Nephron progenitor cell (in vitro differentiated cells): ENCODE measurements at places on chromosomes 16 and 17.

DNA sequence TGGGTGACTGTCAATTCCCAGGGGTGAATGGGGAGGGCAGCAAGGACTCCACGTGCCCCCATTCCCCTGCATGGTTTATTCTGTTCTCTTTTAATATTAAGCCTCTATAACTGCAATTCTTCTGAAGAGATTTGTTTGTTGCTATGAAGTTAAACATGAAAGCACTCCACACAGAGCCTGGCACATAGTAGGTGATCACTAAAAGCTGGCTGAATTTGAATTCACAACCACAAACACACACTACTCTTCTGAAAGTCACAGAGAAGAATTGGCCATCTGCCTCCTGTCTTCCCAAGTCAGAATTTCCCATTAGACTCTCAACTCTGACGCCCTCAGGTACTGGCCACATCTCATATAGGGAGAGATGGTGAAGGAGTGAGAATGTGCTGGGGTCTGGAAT, 55.5 kb downstream of the COG7 start:
- no peak for DNase-seq

- no peak for DNase-seq
These were observed 26.8 kb upstream of the NKD1 start for GRCh38 chr16:50521246-50521900.

GRCh38 chr16:27322858-27323780, 9.3 kb downstream of the IL4R start:
- no peak for DNase-seq

GRCh38 chr16:50671644-50672260, 9.4 kb downstream of the SNX20 start:
- peak; percentile 38 for DNase-seq

DNA sequence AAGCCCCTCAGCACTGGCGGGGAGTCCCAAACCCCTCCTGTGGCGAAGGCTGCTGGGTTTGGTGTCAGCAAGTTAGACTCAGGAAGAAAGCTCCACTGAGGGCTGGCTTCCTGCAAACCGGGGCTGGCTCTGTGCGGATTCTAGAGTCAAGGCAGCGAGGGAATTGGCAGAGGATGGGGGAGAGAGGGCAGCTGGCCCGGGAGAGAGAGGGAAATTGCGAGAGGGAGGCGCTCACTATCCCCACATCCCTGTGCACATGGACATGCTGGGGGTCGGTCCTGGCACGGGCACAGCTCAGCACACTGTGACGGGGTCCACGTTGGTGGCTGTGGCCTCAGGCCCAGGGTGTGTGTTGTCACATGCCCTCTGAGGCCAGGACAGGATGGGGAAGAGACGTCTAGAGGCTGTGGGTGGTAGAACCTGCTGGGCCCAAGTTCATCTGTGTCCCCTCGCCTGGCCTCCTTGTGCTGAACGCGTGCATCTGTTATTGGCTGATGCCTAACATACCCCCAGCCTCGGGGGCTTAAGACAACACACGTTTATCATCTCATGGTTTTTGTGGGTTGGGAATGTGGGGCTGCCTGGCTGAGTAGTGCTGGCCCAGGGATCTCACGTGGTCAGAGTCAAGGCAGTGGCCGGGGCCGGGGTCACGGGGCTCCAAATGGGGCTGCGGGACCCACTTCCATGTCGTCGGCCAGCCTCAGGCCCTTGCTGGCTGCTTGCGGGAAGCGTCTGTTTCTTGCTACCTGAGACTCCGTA, 16.7 kb upstream of the JPH3 start:
- DNase-seq = no peak

- no peak for DNase-seq
These were observed 372.5 kb downstream of the SNX29 start for GRCh38 chr16:12348733-12349704.

DNA sequence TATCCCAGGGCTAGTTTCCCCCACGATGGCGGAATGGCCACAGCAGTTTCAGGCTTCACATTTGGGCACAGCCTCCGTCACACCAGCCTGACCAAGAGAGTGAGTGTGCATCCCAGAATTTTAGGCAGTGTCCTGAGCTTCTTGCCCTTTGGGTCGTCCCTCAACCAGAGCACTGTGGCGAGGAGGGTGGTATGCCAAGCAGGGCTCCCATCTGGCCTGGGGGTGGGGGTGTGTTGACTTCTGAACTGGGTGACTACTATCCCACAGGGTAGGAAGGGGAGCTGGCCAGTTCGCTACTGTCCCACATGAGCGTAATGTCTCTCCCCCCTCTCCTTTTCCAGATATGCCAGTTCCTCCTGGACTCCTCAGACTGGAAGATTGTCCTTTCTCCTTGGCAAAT, 16.1 kb downstream of the USP10 start:
- DNase-seq = no peak

- DNase-seq = no peak
These were observed 212.9 kb upstream of the FOXF1 start for GRCh38 chr16:86297391-86297790.

DNA sequence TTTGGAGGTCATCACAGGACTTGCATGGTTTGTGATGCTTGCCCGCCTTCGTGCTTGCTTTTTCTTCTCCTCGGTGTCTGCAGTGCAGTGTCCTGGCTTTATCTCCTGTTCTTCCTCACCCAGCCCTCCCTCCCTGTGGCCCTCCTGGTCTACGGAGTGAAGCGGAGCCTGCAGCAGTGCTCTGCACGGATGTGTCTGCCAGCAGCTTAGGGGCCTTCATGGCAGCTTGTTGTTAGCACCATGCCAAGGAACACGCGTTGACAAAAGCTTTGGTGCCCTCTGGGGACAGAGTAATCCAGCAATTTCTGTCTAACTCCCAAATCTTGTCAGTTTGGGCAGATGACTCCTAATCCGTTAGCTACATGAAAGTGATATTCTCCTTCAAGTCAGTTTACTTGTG, 9.9 kb downstream of the DHODH start:
- no peak for DNase-seq

DNA sequence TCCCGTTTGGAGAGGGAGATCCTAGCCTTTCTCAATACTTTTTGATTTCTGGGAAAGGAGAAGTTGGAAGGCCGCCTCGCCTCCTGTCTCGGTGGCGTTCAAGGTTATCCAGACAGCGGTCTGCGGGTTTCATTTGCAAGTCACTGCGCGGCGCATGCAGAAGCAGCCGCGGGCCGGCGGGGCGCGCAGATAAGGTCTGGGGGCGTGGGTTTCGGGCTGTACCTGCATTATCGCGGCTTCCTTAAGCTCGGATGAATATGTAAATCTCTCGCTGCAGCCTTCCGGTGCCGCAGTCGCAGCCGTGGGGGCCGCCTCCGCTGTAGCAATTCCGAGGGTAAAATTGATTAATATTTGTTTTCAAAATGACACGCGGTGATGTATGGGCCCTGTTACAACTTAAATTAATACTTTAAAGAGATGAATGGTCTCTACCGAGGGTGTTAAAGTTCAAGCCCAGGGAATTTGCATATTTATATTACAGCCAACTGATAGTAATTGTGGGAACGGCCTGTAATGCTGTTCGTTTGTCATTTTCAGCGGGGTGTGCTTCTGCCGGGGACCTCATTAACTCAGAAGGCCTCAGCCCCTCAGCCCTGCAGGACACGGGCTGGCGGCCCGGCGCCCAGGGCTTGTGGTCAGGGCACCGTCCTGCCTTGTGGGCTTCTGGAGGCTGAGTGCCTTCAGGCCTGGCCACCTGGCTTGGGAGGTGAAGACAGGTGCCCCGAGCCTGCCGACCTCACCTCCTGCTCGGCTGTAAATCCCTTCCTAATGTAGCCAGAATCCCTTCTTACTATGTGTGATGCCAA, 99.4 kb downstream of the CYLD start:
- DNase-seq = no peak

DNA sequence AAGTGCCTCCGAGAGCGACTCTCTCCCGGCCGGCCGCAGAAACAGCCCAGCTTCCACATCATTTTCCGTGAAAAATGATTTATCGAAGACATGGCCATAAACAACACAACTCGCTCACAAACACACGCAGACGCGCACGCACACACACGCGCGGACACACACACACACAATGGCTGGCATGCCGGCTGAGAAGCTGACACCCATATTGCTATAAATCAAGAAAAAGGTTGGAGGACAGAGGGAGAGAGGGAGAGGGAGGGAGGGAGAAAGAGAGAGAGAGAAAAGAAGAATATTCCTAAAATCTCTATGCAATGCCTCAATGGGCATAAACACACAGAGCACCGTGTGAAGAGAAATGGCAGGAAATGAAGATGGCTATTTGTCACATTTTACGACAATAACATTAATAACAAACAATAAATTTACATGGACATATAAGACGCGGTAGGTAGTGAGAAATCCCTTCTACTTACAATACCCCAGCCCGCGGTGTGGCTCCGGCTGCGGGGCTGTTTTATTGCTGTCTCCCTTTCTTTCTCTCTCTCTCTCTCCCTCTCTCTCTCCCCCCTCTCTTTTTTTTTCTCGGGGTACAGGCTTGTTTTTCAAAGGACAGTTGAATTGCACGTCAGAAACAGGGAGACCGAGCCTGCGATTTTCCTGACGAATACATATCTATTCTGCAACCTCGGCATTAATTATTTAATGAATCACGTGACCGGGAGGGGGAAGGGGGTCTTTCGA, 9.5 kb downstream of the HOXB4 start:
- no peak for DNase-seq

- no peak for DNase-seq
These were observed 118.5 kb upstream of the ZNF267 start for GRCh38 chr16:31754998-31755615.

- DNase-seq = no peak
These were observed 477 bp downstream of the NTAN1 start for GRCh38 chr16:15055141-15056053.

DNA sequence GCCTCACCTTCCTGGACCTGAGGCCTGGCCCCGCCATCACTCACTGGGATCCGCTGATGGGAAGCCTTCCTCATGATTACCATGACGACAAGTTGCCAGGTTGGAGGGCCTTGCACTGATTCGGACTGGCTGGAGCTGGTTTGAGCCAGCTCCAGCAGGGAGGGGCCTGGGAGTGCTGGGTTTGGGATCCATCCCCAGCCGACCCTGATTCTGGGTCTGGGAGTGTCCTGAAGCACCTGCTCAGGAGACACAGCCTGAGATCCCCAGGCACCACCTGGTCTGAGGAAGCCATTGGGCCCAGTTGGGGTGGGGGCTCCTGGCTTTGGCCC, 5.9 kb upstream of the BAIAP3 start:
- DNase-seq = no peak

GRCh38 chr16:12171706-12172105, 195.2 kb downstream of the SNX29 start:
- DNase-seq = no peak

GRCh38 chr17:72176951-72177660, 56.3 kb downstream of the SOX9 start:
- DNase-seq = no peak

- DNase-seq = peak; percentile 93
These were observed 4.5 kb downstream of the PRSS27 start for GRCh38 chr16:2715519-2715918.

DNA sequence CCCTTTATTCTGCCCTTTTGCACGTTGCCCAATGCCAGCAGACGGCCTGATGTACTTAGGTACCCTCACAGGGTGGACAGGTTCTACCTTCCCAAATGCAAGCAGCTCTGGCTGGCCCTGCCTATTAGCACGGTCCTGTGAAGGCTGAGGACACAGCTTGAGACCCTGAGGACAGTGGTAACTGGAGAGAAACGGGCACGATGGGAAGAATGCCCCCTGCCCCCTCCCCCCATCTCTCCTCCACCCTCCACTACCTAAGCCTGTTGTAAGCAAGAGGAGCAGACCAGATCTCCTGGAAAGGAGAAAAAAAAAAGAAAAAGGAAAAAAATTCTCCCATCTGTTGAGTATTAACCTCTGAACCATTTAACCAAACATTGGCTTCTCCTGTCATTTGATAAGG, 34.1 kb downstream of the MEOX1 start:
- DNase-seq = no peak

DNA sequence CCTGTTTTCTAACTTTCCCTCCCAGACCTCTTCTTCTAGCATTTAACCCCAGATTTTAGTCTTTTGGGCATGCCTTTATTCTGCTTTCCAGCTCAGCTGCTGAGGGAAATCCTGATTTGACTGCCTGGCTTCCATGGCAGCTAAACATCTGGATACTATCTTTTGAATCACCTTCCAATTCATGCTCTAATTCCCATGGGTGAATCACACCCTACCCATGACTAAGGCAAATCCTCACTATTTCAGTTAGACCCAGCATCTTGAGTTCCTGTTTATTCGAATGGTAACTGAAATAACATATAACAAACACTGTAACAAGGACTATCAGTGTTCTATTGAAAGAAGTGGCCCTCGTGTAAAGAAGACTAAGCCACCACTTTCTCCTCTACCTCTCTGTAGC, 29.8 kb downstream of the CA10 start:
- no peak for DNase-seq

GRCh38 chr17:46159686-46160085, 33.5 kb downstream of the KANSL1 start:
- DNase-seq = no peak

- no peak for DNase-seq
These were observed 198.6 kb downstream of the RPTOR start for GRCh38 chr17:80743181-80743771.

DNA sequence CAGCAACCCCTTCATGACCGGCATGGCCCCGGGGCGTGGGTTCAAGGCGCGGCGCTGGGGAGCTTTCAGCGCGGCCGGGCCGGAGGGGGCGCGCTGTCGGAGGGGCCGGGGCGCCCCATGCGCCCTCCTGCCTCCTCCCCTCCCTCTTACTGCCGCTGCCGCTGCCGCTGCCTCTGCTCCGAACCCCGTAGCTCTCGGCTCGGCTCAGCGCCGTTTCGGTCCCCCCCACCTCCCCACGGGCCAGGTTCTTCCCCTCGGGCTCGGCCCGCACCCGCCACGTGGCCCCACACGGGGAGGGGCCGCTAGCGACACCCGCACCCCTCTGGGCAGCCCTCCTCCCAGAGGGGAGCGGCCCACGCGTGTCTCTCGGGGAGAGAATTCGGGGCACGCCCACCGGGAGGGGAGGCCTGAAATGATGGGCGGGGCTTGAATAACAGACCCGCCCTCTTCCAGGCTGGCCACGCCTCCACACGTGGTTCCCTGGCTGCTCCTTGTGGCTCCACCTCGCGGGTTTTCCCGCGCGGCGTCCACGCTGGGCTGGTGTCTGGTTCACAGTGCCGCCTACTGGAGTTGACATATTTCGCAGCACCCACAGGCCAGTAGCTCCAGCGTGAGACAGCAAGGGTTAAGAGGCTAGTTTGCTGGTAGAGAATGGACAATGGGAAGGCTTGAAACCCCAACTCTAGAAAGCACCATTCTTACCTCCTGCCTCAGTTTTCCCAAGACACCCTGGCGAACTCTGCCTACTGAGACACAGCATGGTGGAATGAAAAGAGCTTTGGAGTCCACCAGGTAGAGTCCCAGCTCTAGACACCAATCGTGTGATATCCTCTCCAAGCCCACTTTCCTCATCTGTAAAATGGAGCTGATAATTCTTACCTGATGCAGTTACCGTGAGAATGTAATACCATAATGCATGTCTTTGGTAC, at the start of gene KCNH4:
Gene KCNH4, minus strand, starts transcription at position 221 of the 929 bp plus-strand sequence. Its CDS starts 197 bp downstream, at position 24.
- peak; percentile 56 for DNase-seq
